HFFc6 (cell line): ENCODE measurements at places on chromosomes 7 and 10. TPM values are rescaled to one million over a fixed set of nuclear protein-coding genes. Genes with fewer than 3 reads are reported as not detected.

GRCh38 chr10:36455526-36456133 lies 669.8 kb upstream of the ANKRD30A start:
- DNase-seq: no peak
- H3K4me3 ChIP-seq: no peak overlapping the region
- H3K27ac ChIP-seq: no peak overlapping the region

DNA sequence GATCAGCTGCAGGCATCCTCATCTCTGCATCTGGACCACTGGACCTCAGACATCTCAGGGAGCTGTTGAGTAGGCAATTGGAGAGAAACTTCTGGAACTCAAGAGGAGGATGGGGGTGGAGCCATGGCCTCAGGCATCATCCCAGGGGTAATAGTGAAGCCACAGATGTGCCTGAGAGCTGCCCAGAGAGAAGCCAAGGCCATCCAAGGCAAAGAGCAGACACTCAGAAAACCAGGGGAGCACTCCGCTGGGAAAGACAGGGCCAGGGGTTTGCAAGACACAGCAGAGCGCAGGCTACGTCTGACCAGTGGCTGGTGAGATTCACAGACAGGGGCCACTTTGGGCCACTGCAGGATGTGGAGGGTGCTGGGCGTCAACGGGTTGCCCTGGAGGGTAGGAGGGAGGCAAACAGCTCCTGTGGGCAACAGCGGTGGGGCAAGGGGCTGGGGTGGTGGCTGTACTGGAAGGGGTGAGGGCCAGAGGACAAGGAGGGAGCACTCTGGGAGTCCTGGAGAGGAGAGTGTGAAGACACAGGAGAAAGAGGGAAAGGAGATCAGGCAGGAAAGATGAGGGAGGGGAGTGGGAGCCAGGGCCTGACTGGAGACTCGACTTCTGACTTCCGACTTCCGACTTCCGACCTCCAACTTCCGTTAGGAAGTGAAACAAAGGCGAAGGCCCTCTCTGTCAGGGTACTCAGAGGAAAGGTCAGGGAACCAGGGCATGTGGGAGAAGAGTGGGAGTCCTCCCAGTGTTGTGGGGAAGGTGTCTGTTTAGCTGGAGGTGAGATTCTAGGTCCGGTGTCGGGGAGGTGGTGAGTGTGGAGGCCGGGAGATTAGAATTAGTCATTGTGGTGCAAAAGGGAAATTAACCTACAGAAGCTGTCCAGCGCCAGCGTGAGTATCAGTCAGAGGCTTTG lies 69.7 kb upstream of the ANTXRL start:
- no peak for DNase-seq
- H3K27ac ChIP-seq: no peak overlapping the region
- H3K4me3 ChIP-seq: no peak overlapping the region

DNA sequence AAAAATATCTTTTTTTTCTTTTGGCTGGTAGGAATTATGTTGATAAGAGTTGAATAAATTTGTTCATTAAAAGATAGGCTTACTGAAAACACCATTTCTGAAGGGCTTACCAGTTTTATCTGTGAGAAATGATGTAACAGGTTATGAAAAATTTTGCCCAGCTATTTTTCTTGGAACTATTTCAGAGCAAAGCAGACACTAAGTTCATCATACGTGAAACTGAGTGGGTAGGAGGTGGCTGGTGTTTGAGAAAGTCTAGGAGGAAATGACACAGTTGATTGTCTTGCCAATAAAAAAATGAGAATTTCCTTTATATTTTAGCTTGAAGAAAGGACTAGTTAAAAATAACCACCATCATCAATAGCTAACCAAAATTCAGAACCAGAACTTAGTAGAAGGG lies 6.2 kb upstream of the MRC1 start:
- H3K4me1 ChIP-seq: peaks cover 7% of the 10 kb centered on the region; the same call in 1 of the 2 replicates
- no peak overlapping the region for H3K27ac ChIP-seq
- H3K4me3 ChIP-seq: no peak overlapping the region
- H3K36me3 ChIP-seq: no peaks in the 10 kb centered on the region

- no peaks in the 10 kb centered on the region; the same call in 1 of the 2 replicates for H3K27me3 ChIP-seq
- no peaks in the 10 kb centered on the region for H3K36me3 ChIP-seq
- H3K27ac ChIP-seq: no peak overlapping the region
- H3K4me3 ChIP-seq: no peak overlapping the region
- H3K4me1 ChIP-seq: peaks cover 12% of the 10 kb centered on the region
Observed at GRCh38 chr7:85289279-85289678, 102.4 kb upstream of the SEMA3D start.

DNA sequence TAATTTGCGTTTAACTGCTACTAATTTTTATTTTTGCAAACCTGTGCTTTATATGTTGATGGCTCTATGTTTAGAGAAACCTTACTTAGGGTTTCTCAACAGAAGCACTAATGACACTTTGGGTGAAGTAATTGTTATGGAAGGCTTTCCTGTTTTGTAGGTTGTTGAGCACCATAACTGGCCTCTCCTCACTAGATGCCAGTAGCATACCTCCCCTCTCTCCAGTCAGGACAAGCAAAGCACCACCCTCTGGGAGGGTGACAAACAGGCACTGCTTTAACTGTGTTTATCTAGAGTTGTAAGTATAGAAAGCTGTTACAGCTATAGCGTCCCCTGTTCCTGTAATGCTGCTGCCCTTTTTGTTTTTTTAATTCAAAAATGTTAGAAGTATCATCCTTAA lies 60.9 kb downstream of the WAC start:
- H3K27me3 ChIP-seq: no peaks in the 10 kb centered on the region
- DNase-seq: no peak
- H3K36me3 ChIP-seq: peaks cover 41% of the 10 kb centered on the region
- H3K4me3 ChIP-seq: no peak overlapping the region

DNA sequence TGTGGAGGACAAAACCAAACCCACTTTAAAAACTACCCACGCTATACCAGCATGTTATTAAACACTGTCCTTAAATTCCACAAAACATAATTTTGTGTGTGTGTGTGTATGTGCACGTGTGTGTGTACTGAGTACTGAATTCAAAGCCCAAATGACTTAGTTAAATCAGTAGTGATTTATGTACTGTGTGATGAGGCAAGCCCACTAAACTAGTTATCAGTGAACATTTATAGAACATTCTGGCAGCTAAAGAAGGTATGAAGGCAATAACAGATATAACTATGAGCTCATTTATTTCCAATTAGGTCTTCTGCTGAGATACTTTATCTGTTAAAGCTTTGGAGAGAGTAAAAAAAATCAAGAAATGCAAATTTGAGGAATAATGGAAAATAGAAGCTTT lies 115.1 kb downstream of the CPED1 start:
- DNase-seq: no peak
- H3K27me3 ChIP-seq: no peaks in the 10 kb centered on the region; the same call in 1 of the 2 replicates
- H3K27ac ChIP-seq: no peak overlapping the region
- H3K36me3 ChIP-seq: peaks cover 28% of the 10 kb centered on the region
- H3K4me3 ChIP-seq: no peak overlapping the region
- H3K4me1 ChIP-seq: peaks cover 32% of the 10 kb centered on the region

DNA sequence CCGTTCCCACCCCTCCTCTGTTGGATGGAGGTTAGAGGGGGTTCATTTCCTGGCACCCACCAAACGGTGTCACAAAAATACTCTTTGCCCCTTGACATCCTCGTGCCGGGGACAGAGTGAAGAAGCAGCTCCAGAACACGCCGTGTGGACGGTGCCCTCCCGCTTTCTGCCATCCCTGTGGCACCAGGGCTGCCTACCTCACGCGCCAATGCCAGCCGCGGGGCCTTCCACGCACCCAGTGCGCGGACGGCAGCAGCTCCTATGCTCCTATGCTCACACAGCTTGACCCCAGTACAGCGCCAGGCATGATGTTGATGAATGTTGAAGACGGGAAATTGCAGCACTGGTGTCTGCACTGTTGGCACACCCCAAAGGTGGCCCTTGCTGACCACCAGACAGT lies 507.2 kb upstream of the FOXK1 start:
- H3K4me1 ChIP-seq: no peaks in the 10 kb centered on the region
- H3K4me3 ChIP-seq: no peak overlapping the region
- no peak for DNase-seq

DNA sequence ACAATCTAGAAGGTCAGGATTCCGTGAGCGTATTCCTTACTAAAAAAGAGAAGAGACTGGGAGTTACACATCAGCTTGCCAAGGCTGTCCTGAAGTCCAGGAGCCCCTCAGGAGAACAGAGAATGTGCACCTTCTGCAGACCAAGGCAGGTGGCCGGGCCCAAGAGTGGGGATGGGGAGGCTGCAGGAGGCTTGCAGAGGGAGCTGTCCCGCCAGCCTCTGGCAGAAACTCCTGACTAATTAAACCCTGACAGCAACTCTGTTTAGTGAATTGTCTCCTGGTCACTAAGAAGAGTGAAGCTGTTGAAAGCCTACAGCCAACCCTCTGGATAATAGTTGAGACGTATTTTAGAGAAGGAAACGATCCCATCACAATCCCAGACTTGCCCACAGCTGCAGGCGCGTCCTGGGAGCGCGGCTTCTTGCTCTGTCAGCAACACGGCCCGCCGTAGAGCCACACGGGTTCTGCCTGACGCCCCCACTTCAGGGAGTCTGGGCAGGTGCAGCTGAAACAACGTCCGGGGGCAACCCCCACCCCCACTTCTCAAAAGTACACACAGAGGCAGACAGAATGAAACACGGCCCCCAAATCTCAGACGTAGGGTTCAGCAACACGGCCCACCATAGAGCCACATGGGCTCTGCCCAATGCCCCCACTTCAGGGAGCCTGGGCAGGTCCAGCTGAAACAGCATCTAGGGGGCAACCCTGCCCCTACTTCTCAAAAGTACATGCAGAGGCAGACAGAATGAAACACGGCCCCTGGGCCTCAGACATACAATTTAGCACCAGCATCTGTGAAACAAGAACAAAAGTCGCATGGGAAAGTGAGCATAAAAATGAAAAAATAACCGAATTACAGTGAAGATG lies 45.2 kb downstream of the DIP2C start:
- H3K4me3 ChIP-seq: no peak overlapping the region
- no peak for DNase-seq
- H3K4me1 ChIP-seq: peaks cover 4% of the 10 kb centered on the region
- H3K27ac ChIP-seq: no peak overlapping the region; the same call in 1 of the 2 replicates
- H3K36me3 ChIP-seq: peaks cover 17% of the 10 kb centered on the region

GRCh38 chr10:70903262-70903921 lies 15.0 kb upstream of the PCBD1 start:
- peaks cover 57% of the 10 kb centered on the region for H3K27me3 ChIP-seq
- DNase-seq: peak; percentile 29
- H3K4me3 ChIP-seq: no peak overlapping the region
- no peaks in the 10 kb centered on the region for H3K4me1 ChIP-seq

DNA sequence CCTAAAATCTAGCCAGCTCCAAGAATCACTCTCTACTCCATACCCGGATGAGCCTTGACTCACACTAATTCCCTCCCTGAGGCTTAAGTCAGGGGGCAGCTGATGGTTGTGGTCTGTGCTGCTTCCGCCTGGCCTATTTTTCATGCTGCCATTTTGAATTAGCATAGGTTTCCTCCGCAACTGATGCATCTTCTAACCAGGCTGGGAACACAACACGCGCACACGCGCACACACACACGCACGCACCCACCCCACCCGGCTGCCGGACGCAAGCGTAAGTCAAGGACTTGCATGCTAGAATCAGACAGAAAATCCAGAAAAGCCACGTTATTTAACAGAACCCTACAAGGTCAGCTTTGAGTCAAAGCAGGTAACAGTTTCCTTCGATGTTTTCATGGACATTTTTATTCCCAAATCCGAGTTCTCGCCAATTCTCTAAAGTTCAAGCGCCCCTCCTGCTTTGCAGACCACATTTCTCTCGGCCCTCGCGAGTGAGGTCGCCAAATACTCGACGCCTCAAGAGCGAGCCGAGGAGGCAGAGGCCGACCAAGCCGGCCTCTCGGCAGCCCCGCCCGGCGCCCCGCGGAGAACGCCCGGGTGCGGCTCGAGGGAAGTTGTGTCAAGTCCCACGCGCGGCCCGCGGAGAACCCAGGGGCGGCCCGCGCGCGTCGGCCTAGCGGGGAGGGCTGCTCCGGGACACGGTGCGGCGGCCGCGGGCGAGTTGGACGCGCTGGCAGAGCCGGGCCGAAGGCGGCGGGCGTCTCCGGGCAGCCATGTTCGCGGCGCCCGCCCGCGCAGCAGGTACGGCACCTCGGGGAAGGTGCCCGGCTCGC lies 961 bp downstream of the SCRN1 start:
- peak; percentile 87 for DNase-seq
- peak overlapping the region; percentile 92 for H3K4me3 ChIP-seq
- H3K36me3 ChIP-seq: peaks cover 21% of the 10 kb centered on the region
- H3K27ac ChIP-seq: peak overlapping the region; percentile 98
- H3K4me1 ChIP-seq: peaks cover 48% of the 10 kb centered on the region

GRCh38 chr7:322111-322671 lies 32.2 kb downstream of the FOXL3 start:
- no peak overlapping the region for H3K4me3 ChIP-seq
- H3K27ac ChIP-seq: no peak overlapping the region
- peak; percentile 14 for DNase-seq
- peaks cover 46% of the 10 kb centered on the region for H3K27me3 ChIP-seq

DNA sequence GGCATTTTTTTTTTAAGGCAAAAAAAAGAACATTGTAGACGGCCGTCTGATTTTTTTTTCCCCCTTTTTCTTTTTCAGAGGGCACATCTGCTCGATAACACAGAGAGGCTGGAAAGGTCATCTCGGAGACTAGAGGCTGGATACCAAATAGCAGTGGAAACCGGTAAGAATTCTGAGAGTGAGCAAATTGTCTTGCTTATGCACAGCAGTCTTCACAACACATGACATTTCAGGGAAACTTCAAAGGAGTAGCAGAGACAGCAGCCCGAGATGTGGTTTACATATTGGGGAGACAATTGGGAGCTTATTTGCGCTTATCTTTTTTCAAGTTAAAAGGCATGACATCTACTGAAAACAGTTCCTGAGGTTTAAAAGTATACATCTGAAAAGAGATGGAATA lies 91.2 kb downstream of the VTI1A start:
- H3K27ac ChIP-seq: no peak overlapping the region
- H3K4me3 ChIP-seq: no peak overlapping the region
- H3K27me3 ChIP-seq: no peaks in the 10 kb centered on the region
- no peak for DNase-seq

GRCh38 chr7:13042605-13043236 lies 355.3 kb downstream of the ARL4A start:
- no peaks in the 10 kb centered on the region for H3K36me3 ChIP-seq
- H3K27ac ChIP-seq: peak overlapping the region; percentile 26; the same call in 1 of the 2 replicates
- H3K27me3 ChIP-seq: no peaks in the 10 kb centered on the region
- H3K4me3 ChIP-seq: no peak overlapping the region

The PSPH gene
- total RNA-seq: 20.8 to 25.5 TPM (median 21.8 TPM) in 3 replicates

The OSBPL3 gene
- 51.6 and 63.1 TPM in 2 replicates for total RNA-seq

The TRIM50 gene
- total RNA-seq: not detected in 3 replicates

The HECW1 gene
- total RNA-seq: 4.7 to 6.9 TPM (median 5.2 TPM) in 3 replicates
